ENCODE measurements at places on chromosomes 7 and 10.
A peak's percentile ranks its signal among the peaks of the same experiment; 100 is the strongest.

DNA sequence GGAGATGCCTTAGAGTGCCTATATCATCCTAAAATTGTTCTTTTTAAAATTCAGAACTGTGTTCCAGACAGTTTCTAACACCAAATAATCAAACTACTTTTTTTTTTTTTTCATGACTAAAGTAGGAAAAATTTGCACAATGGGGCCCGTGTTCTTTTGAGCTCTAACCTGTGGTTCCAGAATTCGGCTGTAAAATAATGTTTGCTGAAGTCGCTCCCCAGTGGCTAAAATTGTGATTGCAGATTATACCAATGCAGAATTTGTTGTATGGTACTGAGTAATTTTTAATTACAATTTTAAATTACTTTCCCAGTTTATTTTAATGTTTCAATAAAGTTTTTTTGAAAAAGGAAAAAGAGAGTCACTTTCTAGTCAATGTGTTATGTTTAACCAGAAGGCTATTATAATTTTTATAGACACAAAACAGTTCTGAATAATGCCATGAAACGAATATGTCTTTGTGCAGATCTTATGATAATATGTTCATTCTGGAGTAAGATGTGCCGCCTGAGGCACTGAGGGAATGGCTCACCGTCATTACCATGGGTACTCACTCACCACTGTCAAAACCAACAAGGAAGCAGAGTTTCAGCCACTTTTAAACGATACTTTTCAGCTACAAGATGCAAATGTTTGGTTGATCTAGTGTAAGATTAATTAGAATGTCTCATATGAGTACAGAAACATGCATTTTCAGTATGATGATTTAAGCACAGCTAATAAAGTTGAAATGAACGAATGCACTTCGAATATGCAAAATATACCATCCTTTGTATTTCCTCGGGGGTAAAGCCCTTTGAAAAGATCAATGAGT lies 173.6 kb downstream of the PRKCQ start:
- DNase-seq, result peak; percentile 46

- DNase-seq, result no peak
Observed at GRCh38 chr10:65968871-65969270, 957.0 kb upstream of the LRRTM3 start.

DNA sequence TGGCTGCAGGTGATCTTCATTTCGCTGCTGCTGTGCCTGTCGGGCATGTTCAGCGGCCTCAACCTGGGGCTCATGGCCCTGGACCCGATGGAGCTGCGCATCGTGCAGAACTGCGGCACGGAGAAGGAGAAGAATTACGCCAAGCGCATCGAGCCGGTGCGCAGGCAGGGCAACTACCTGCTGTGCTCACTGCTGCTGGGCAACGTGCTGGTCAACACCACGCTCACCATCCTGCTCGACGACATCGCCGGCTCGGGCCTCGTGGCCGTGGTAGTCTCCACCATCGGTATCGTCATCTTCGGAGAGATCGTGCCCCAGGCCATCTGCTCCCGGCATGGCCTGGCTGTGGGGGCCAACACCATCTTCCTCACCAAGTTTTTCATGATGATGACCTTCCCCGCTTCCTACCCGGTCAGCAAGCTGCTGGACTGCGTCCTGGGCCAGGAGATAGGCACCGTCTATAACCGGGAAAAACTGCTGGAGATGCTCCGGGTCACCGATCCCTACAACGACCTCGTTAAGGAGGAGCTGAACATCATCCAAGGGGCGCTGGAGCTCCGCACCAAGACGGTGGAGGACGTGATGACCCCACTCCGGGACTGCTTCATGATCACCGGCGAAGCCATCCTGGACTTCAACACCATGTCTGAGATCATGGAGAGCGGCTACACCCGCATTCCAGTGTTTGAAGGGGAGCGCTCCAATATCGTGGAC lies 1.3 kb downstream of the CNNM2 start:
- no peak for DNase-seq

DNA sequence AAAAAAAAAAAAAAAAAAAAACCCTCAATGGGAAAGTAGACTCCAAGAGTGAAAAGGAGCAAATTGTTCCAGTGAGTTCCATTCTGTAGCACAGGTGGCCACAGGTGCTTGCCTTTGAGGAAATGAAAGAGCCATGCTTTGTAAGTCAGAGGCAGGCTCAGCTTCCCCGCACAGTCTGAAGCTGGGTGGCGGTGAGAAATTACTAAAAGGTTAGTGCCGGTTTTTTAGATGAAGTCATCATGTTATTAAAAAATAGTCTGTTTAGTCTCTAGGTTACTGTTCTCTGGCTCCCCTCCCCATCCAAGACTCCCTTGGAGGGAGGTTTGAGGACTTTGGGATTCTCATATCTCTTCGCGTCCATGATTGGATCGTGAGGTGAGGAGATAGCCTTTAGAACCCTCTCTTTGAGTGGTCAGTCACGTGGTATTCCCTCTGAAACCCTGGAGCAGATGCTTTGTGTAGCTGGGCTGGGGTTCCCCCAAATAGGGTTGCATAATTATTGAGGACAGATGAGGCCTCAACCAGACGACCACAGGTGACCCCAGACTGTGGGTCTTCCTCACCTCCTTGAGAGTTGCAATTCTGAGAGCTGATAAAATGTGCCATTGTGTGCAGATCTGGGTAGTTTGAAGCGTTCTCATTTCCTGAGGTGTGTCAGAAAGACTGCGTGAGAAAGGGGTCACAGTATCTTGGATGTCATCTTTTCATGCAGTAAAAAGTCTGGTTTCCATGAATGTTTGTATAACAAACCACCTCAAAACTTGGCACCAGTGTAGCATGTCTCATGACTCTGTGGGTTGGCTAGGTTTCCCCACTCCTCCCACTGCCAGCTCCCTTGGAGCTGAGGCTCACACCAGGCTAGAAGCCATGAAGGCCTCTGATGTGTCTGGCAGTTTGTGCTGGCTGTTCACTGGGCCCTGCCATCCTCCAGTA lies 27.1 kb downstream of the OGDH start:
- peak; percentile 77 for DNase-seq

DNA sequence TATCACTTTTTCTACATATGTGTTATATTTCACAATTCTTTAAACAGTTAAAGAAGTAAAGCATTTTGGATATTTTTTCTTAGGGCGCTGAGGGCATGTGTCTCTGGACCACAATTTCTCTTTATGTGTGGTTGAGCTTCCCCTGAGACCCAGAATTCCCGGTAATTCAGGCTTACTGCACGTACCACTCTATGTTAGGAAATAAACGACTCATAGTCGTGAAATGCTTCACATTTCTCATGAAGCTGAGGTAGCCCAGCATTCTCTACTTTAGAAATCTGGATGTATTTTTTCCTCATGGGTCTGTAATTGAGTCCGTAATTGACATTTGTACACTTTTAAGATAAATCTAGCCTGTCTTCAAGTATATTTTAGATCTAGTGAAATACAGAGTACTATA lies 170.6 kb downstream of the FZD1 start:
- DNase-seq, result no peak

DNA sequence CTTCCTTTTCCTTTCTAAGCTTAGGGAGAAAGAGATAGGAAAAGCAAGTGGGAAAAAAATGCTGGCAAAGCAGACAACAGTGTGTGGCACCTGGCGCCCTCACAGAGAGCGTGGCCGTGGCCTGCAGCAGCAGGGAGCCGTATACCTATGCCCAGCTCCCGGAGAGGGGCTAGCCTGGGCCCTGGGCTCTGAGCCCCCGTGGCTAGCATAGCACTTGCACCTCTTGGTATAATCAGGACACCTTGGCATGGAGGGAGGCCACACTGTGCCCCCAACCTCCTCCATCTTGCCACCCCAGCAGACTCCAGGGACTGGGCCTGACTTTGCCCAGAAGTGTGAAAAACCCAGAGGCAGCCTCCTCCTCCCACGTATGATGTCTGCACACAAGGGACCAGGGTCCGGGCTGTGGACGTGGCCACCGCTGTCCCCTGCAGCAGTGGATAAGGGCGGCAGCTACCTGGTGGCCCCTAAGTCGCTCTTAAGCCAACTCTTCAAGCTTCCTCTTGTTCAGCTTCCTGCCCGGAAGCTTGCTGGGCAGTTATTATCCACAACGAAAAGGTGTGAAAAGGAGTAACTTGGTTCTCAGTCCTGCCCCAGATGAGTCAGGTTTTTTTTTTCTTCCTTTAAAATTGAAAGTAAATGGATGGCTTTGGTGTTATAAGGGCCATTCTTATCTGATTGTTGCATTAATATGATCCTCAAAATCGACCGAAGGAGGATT lies 249.1 kb upstream of the PITRM1 start:
- DNase-seq, result no peak

GRCh38 chr7:102042016-102042656 lies 224.7 kb downstream of the CUX1 start:
- DNase-seq, result no peak

DNA sequence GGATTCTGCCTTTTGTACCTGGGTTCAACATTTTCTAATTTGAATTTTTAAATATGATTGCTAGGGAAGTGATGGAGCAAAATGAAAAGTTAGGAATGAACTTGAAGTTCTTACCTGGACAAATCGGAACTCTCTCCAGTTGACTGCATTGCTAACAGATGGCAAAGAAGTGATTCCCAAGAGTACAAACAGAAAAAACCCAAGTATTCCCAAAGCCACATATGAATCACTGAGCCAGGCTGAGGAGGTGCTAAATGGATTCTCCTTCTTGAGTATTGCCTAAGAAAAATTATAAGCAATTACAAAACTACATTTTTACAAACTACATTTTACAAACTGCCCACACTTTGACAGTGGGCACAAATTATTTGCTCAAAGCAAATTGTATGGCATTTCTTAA lies 25.9 kb downstream of the STEAP4 start:
- no peak for DNase-seq

DNA sequence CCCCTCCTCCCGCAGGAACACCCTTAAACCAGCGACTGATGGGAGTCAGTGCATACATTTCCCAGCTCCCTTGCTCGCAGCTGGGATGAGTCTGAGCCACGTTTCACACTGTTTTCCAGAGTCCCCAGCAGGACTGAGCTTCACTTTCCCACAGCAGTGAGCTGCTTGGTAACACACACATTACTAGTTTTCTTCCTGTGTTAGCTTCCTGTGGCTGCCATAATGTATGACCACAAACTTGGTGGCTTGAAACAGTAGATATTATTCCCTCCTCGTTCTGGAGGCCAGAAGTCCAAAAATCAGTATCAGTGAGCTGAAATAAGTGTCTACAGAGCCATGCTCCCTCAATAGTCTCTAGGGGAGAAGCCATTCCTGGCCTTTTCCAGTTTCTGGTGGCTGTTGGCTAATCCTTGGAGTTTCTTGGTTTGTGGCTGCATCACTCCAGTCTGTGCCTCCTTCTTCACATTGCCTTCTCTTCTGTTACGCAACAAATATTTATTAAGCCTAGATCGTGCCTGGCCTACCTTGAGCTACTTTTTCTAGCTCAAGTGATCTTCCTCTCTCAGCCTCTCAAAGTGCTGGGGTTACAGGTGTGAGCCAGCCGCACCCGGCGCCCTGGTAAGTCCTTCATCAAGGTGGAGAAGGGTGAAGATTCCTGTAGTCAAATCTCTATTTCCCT lies 26.2 kb upstream of the CARD11 start:
- DNase-seq, result no peak

- DNase-seq, result no peak
Observed at GRCh38 chr10:132386419-132386831, 10.6 kb upstream of the PWWP2B start.

- no peak for DNase-seq
Observed at GRCh38 chr10:86798611-86799010, 42.2 kb downstream of the BMPR1A start.

DNA sequence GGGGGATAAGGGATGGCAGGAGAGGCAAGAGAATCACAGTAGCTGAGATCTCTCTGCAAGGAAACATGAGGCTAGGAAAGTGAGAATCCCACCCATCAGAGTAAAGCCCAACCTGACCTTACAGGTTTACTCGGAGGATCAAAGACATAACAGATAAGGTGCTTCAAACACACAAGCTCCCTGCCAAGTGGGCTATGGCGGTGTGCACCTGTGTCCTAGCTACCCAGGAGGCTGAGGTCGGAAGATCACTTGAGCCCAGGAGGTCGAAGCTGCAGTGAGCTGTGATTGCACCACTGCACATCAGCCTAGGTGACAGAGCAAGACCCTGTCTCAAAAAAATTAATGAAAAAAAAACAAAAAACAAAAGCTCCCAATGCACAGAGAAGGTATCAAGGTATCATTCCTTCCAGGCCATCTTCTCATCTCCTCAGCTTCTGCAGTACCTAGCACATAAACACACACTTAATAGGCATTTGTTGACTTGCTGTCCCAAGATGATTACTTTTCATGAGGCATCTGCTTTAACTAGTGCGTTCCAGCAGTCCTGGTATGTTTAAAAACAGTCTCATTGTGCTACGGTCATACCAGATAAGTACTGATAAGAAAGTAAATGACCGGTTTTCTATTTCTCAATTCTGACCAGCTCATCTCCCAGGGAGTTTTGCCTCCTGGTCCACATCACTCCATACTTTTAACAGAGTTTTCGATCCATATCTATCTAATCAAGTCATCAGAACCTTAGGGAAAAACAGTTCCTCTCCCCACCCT lies 13.3 kb downstream of the GNA12 start:
- DNase-seq, result no peak

DNA sequence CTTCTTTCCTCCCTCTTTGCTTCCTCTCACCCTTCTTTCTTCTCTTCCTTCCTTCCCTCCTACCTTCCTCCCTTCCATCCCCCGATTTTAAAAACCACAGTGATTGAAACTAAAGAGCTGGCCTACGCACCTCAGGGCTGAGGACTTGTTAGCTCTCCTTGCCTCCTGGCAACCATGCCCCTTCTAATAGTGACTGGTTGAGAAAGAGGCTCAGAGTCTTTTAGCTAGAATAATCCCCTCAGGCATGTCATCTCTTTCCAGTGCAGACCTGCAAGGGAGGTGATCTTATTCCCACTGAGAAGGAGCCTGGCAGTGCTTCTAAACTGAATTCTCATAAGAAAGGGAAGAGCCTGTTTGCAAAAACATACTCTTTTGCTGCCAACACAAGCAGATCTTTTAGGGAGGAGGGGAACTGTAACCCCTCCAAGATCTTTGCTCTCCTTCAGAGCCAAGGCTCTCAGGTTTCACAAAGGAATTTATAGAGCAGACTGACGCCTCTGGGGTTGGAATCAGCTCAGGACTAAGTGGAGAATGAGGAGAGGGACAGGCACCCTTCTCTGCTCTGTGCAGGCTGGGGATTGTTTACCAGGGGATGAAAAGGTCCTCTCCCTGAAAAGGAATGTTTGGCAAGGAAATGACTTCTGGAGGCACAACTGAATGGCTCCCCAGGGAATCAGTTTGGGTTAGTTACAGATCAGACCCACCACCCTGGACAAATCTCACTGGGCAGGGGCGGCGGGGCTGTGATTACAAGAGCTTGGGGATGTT lies 9.4 kb upstream of the ANKRD1 start:
- no peak for DNase-seq

- DNase-seq, result no peak
Observed at GRCh38 chr7:149862156-149862555, 11.6 kb upstream of the ATP6V0E2 start.

DNA sequence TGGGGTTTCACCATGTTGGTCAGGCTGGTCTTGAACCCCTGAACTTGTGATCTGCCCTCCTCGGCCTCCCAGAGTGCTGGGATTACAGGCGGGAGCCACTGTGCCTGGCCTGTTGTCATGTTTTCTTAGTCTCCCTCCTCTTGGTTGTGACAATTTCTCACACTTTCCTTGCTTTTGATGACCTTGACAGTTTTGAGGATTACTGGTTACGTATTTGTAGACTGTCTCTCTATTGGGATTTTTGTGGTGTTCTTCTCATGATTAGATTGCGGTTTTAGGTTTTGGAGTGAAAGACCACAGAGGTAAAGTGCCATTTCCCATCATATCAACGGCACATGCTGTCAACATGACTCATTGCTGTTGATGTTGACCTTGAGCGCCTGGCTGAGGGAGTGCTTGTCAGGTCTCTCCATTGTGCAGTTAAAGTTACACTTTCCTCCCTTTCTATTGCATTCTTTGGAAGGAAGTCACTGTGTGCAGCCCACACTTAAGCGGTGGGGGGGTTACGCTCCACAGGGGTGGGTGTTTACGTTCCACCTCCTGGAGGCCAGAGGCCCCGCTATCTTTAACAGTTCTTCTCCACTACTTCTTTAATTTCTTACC lies 10.8 kb downstream of the NEURL1 start:
- DNase-seq, result peak; percentile 55

All from activated T-cell treated with anti-CD3 and anti-CD28 coated beads, Interleukin-2, amount 50 U/mL, for 48 hours (primary cell).